T-helper 1 cell treated with Interleukin-12 subunit alpha and Interleukin-12 subunit beta and Interleukin-4 antibody, amounts not matched to agents 30 ng/mL and 1 ng/mL, for 36 hours (primary cell): ENCODE measurements at places on chromosomes 11 and 22. TPM values are rescaled to one million over a fixed set of nuclear protein-coding genes. Genes with fewer than 3 reads are reported as not detected.

DBX1 gene
- not detected in 2 replicates for total RNA-seq

TEX12 gene
- 0.46 TPM in 1 of 2 replicates, not detected in the other for total RNA-seq

TMPRSS4 gene
- total RNA-seq = 0.07 TPM in 1 of 2 replicates, not detected in the other

FLRT1 gene
- not detected in 2 replicates for total RNA-seq

B4GALNT4 gene
- 0.91 and 1.9 TPM in 2 replicates for total RNA-seq

FOSL1 gene
- total RNA-seq = 3.0 and 6.0 TPM in 2 replicates

DDB1 gene
- 225 and 243 TPM in 2 replicates for total RNA-seq

WNT7B gene
- not detected in 2 replicates for total RNA-seq

IRF7 gene
- total RNA-seq = 130 and 133 TPM in 2 replicates

C11orf16 gene
- total RNA-seq = not detected in 2 replicates

SCT gene
- total RNA-seq = not detected in 2 replicates

APOBEC3C gene
- total RNA-seq = 98.2 and 99.8 TPM in 2 replicates
